Spinal cord (tissue), 10 donors: ENCODE measurements at places on chromosomes 1 and 21. TPM values are rescaled to one million over a fixed set of nuclear protein-coding genes. Genes with fewer than 3 reads are reported as not detected.
A peak's percentile ranks its signal among the peaks of the same experiment; 100 is the strongest.

The TSPEAR gene
- 0.24 TPM for polyA plus RNA-seq

The LCE1C gene
- not detected for polyA plus RNA-seq

The TIE1 gene
- 24.5 TPM for polyA plus RNA-seq

The MCOLN2 gene
- polyA plus RNA-seq = 0.36 TPM

The AMY2A gene
- polyA plus RNA-seq = not detected

The SERTAD4 gene
- polyA plus RNA-seq = 10.2 TPM

The EDARADD gene
- 2.1 TPM for polyA plus RNA-seq

The LRRC3 gene
- polyA plus RNA-seq = 4.4 TPM

The CD1E gene
- not detected for polyA plus RNA-seq

The BTF3L4 gene
- polyA plus RNA-seq = 106 TPM

The CHIA gene
- polyA plus RNA-seq = not detected

The TPTE gene
- 0.16 TPM for polyA plus RNA-seq

DNA sequence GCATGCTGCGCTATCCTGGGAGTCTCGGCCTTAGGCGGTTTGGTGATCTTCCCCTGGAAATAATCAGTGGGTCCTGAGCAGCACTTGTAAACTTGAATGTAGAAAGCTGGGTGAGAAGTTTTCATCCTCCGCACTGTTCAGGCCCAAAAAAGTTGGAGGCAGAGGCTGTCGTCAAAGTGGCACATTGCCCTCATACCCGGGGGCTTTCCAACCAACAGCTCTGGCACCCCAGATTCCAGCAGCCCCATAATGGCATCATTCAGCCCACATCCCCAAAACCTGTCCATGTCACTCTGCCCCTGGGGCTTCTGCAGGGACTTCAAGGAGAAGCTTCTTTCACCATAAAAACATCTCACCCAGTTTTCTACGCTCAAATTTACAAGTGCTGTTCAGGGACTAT is 59.3 kb downstream of the TOR1AIP2 start:
- DNase-seq = no peak

DNA sequence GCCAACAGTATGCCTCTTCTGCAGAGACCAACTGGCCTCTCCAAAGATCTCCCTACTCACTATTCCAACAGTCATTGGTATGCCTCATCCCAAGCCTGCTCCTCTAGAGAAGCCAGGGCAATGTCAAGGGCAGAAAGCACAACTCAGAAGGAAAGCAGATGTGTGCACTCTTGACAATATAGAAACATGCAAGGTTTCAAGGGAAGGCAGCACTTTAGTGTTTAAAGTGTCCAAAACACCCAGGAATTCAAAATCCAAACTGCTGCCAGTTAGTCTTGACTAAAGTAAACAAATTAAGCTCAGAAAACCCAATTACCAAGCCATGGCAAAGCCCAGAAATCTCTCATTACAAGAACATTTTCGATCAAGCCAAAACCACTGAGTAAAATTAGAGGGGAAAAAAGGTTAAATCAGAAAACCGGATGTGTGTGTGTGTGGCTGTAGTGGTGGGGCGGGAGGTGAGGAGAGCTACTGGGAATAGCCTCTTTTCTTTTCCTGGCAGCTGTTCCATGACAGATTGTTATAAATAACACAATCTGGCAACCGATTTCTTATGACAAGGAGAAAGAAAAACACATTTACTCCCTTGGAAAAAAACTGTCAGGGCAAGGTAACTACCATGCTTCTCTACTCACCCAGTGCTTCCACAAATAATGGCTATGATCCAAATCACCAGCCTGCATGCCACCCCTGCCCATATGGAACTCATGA is 39.2 kb downstream of the EIF2B3 start:
- DNase-seq = peak; percentile 43

DNA sequence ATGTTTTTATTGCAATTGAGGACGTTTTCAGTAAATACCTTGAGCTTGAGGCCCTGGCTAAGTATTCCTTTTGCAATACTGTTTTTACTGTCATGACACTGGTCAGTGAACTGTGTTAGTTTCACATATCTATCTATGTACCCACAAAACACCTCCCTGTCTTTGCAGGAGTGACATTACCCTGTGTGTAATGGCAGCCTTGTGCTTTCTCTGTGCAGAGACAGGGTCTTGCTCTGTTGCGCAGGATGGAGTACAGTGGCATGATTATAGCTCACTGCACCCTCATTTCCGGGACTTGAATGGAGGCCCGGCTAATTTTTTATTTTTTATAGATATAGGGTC is 8.9 kb downstream of the YBX1 start:
- no peak for DNase-seq

GRCh38 chr1:226428348-226428747 is 20.5 kb upstream of the PARP1 start:
- no peak for DNase-seq

GRCh38 chr1:247548769-247549182 is at the start of gene GCSAML:
Gene GCSAML, plus strand, starts transcription at chr1:247549134. Its CDS starts 58 bp downstream, at chr1:247549192.
- DNase-seq = no peak

DNA sequence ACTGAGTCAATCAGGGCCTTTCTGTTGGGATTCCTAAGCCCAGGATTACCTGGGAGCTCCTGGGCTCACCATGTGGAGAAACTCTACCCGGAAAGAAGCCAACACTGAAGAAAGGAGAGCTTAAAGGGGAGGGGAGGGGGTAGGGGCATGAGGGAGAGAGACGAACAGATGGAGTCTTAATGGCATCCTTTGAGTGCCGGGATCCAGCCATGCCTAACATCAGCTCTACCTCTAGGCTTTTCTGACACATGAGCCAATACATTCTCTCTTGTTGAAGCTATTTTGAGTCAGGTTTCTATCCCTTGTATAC is 75.0 kb downstream of the NPHP4 start:
- no peak for DNase-seq

GRCh38 chr1:221863635-221864034 is 121.7 kb upstream of the DUSP10 start:
- DNase-seq = no peak

- no peak for DNase-seq
These were observed 14.2 kb downstream of the NTPCR start for GRCh38 chr1:232964601-232965000.

- DNase-seq = no peak
These were observed 53.8 kb downstream of the STUM start for GRCh38 chr1:226602186-226603021.

GRCh38 chr1:231220801-231221200 is 20.2 kb upstream of the GNPAT start:
- DNase-seq = no peak

GRCh38 chr1:119637710-119638109 is 10.4 kb downstream of the ZNF697 start:
- DNase-seq = no peak

GRCh38 chr21:25560891-25561290 is 46.4 kb downstream of the MRPL39 start:
- DNase-seq = no peak

- DNase-seq = no peak
These were observed 83.9 kb downstream of the USP24 start for GRCh38 chr1:55131218-55131617.

- no peak for DNase-seq
These were observed 467.5 kb downstream of the PTPRU start for GRCh38 chr1:29703596-29704370.

GRCh38 chr1:40162753-40163441 is 1.7 kb downstream of the RLF start:
- no peak for DNase-seq

GRCh38 chr1:157949074-157949354 is 44.4 kb upstream of the KIRREL1 start:
- no peak for DNase-seq

DNA sequence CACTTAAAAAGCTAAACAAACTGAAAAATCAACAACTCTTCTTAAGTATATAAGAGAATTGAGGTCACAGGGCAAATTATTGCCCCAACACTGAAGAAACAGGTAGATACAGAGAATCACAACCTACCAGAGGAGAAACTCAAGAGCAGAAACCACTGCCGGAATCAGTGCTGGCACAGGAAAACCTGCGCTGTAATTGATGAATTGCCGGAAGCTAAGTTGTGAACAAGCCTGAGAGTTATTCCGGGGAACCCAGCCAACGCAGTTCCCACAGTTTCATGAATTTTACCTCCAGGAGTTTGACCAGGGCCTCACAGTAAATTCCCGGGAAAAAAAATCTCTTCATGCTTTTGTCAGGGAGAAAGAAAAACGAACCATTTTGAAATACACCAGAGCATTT is 657.1 kb upstream of the BRINP3 start:
- peak; percentile 34 for DNase-seq

- no peak for DNase-seq
These were observed 515.5 kb downstream of the AMY1C start for GRCh38 chr1:104265163-104265562.

GRCh38 chr1:86505564-86505902 is 36.8 kb downstream of the CLCA1 start:
- DNase-seq = no peak

DNA sequence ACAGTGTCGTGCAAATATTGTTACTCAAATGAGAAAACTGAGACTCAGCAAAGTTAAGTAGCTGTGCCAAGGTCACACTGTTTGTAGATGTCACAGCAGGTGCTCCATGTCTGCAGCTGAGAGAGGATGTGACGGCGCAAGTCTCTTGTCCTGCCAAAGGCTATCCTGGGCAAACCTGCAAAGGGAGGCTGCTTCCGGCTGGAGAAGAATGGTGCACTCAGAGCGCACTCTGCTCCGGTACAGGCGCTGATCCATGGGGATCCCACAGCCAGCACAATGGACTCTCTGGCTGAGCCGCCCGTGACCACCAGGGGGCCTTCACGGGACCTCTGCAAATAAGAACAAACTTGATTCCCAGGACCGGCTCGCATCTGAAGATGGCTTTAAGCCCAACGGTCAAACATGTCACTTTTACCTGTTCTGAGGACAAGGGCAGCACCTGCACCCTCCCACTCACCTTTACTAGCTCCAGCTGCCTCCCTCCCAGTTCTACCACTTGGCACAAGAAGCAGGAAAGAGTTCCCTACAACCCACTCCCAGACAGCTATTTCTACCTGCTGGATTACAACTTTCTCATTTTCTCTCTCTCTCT is 21.9 kb downstream of the RD3 start:
- DNase-seq = no peak

DNA sequence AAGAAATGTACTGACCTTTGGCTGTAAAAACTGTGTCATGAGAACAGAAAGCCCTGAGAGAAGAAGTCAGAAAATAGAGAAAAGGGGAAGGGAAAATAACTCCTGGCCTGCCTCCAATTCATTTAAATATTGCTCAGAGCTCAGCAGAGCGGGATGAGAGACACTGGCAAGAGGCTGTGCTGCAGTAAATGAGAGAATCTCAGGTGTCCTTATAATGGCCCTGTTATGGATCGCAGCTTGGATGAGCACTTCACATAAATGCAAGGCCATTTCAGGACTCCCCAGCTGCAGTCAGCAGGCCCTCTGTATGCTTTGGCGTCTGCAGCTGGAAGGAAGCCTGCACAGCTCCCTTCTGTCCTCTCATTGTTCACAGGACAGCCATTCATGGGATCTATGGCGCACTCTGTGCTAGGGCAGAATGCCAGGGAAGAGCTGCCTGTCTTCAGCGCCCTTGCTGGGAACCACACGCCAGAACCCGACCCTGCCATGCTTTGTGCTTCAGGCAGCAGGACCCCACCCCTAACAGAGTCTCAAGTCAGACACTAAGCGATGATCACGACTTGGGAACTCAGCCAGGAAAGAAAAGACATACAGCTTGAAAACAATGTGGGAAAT is 20.7 kb upstream of the ABCB10 start:
- DNase-seq = peak; percentile 81

DNA sequence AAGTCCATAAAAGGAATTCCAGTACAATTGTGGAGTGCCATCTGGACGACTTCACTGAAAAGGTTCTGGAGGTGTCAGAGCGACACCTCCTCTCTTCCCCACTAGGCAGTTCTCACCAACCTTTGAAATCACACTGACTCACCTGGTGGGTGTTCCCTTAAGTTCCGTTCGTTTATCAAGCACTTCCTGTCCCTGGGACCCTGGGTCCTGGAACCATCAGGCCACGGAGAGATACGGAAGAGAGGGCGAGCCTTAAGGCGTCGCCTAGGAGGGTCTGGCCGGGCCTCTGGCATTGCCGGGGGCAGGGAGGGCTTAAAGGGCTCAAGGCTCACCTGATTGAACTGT is 317 bp downstream of the SPAG17 start:
- no peak for DNase-seq

- DNase-seq = no peak
These were observed 6.6 kb upstream of the NUCKS1 start for GRCh38 chr1:205756552-205756951.

GRCh38 chr1:199463521-199464127 is 563.9 kb upstream of the NR5A2 start:
- DNase-seq = no peak

GRCh38 chr1:57089855-57090254 is 124.0 kb upstream of the C8B start:
- no peak for DNase-seq

DNA sequence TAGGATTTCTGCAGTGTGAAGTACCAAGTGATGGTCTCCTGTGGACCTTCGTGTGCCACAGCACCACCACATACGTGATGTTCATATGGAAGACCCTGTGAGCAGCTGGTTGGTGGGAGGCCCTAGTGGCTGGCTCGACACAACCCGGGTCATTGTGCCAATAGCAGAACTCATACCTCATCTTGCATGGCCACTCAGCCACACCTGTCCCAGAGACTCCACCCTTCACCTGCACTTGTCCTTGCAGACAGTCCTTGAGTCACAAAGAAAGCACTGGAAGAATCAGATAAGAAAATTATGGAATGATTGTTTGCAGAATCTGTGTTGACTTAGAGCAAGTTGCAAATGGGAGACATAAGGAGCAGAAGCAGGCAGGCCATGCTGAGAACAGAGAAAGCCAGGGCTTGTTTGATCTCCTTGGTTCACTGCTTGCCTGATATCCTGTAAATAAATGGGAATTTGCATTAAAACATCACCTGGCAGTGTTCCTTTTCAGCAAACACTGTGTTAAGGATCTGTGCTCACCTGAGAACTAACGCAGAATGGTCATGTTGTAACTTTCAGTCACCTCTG is 307.7 kb downstream of the SIPA1L2 start:
- no peak for DNase-seq

- DNase-seq = no peak
These were observed 20.2 kb downstream of the RERE start for GRCh38 chr1:8797216-8797615.
